ENCODE measurements at places on chromosomes 7 and 10.

DNA sequence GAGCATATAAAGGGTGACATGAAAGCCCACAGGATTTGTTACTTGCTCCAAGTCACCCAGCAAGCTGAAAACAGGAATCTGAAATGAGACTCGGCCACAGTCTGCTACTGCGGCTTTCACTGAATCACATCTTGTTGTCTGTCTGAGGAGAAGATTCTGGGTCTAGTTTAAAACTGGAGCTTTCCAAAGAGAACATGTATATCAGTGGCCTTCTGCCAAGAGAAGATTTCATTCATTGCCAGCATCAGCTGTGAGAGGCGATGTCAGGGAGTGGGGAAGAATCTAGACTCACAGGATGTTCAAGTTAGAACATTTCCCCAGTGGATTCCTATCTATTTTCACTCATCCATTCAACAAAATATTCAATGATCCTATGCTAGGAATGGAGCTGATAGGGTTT, 122.8 kb downstream of the GALNT17 start:
- no peak for DNase-seq
- H3K27me3 ChIP-seq, result no peaks in the 10 kb centered on the region
- no peak overlapping the region for H3K27ac ChIP-seq
- no peaks in the 10 kb centered on the region for H3K4me1 ChIP-seq
- no peak overlapping the region for H3K4me3 ChIP-seq
- no peaks in the 10 kb centered on the region for H3K36me3 ChIP-seq

DNA sequence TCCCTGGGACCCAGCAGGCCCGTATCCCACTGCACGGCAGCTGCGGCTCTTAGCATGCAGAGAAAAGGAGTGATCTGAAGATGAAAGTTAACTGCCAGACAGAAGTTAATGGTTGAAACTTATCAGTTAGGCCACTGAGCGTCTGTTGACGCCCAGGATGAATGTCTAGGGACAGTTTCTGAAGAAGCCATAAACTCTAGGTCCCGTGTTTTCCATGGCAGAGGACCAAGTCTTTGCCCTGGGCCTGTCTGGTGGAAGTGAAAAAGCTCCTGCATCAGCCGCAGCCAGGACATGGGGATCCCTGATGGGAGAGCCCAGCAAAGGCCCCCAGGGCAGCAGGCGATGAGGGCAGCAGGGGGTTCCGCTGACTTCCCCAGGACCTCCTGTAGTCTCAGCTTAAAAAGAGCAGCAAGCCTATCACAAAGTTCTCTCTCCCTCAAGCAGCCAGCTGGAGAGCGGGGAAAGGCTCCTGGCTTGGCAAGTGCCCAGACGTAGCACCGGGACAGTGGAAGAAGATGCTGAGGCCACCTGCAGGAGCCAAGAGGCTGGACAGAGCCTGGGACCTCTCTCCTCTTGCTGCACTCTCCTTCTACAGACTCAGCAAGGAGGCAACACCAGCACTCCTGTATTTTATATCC, 79.6 kb downstream of the TNS3 start:
- no peak overlapping the region for H3K27ac ChIP-seq
- no peak overlapping the region for H3K4me3 ChIP-seq
- H3K36me3 ChIP-seq, result no peaks in the 10 kb centered on the region
- DNase-seq, result no peak
- H3K4me1 ChIP-seq, result no peaks in the 10 kb centered on the region

GRCh38 chr7:33539198-33539597, 366.1 kb upstream of the BMPER start:
- no peak overlapping the region for H3K4me3 ChIP-seq
- DNase-seq, result no peak
- no peaks in the 10 kb centered on the region for H3K27me3 ChIP-seq

DNA sequence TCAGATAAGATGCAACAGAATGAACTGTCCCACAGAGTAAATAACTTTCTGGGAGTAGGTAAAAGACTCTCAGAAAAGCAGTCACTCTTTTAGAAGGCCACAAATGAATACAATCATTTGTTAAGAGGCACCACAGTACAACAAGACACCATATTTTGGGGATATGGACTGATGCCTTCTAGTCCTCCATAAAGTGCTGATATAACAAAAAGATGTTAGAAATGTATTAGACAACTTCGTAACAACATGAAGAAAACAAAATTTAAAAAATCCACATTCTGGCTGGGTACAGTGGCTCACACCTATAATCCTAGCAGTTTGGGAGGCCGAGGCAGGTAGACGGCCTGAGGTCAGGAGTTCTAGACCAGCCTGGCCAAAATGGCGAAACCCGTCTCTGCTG, 111.3 kb downstream of the HIPK2 start:
- H3K27me3 ChIP-seq, result no peaks in the 10 kb centered on the region
- H3K4me1 ChIP-seq, result peaks cover 6% of the 10 kb centered on the region
- no peak overlapping the region for H3K27ac ChIP-seq
- no peak for DNase-seq

DNA sequence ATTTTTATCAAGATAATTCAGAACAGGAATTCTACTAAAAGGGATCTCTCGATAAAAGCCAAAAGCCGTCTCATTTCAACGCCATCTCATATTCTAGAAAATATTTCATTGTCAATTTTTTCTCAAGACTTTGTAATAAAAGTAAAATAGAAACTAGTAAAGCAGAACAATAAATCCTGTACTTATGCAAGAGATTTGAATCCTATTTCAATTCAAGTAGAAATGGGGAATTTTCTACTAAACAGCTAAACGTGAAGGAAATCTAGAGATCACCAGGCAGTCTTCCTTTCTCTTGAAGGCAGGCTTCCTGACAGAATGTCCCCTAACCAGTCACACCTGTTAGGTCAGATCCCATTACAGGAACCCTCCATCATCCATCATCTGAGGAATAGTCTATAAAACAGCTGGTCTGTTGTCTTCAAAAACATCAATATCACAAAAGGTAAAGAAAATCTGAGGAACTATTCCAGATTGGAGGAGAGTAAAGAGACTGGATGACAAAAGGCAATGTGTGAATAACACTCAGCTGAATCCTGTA, 23.7 kb downstream of the USP6NL start:
- no peak overlapping the region for H3K4me3 ChIP-seq
- no peak for DNase-seq
- no peaks in the 10 kb centered on the region for H3K27me3 ChIP-seq
- H3K36me3 ChIP-seq, result peaks cover 19% of the 10 kb centered on the region

DNA sequence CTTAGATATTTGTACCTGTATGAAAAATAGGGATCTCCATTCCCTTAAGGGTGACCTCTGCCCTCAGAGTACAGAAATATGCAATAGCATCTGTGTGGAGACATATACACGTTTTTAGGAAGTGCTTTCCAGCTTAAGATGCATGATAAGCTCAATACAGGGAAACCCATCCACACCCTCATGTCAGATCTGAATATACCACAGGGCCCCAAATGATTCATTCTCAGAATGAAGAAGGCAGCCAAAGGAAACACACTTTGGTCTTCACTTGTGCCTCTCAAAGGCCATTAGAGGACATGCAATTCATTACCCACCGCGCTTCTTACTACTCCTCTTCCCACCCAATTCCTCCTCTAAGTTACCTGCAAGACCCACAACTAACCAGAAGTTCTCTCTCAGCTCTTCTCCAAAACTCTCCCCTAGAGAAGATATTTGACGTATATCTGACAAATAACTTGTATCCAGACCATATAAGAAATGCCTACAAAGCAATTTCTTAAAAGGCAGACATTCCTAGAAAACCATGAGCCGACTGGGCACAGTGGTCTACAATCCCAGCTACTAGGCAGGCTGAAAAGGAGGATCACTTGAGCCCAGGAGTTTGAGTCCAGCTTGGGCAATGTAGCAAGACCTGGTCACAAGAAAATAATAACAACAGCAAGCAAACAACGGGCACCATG, 103.0 kb downstream of the OAT start:
- H3K36me3 ChIP-seq, result no peaks in the 10 kb centered on the region
- peaks cover 4% of the 10 kb centered on the region for H3K27me3 ChIP-seq
- no peaks in the 10 kb centered on the region for H3K4me1 ChIP-seq

DNA sequence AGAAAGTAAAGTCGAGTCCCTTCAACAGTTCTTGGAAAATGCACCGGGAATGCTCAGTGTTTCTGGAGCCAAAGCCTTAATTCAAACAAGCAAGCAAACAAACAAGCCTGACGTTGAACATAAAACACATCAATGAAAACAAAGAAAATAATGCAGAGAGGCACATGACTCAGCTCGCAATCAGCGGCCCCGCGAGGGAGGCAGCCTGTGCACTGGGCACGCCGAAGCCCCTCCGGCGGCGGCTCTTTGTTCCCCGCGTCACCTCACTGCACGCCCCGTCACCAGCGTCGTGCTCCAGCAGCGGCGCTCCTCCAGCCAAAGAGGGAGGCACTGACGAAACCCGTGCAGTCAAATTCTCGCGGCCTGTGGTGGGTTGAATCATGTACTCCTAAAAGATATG, 151.5 kb downstream of the DNAJB6 start:
- H3K27me3 ChIP-seq, result peaks cover 30% of the 10 kb centered on the region
- H3K36me3 ChIP-seq, result peaks cover 10% of the 10 kb centered on the region
- no peak overlapping the region for H3K4me3 ChIP-seq
- H3K4me1 ChIP-seq, result peaks cover 24% of the 10 kb centered on the region

DNA sequence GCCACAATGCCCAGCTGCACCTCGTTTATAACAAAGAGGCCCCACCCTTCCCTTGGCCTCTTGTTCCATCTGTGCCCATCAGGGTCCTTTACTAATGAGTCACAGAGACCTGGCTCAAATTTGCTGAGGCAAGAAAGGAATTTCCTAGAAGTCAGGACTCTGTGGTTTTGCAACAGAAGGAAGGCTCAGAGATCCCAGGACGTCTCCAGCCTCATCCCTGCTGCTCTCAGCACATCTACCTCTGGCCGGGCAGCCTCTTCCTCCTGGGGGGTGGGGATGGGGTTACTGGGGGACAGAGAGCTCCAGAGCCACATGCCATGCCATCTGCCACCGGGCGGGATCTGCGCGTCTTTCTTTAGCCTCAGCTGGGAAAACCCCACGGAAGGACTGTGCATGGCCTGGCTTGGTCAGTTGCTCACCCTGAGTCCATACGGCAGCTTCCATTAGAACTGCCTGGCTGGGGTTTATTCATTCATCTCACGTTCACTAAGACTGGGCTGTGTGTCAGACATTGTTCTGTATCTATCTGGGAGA, 41.9 kb upstream of the PSMG3 start:
- peaks cover 2% of the 10 kb centered on the region for H3K27me3 ChIP-seq
- no peak overlapping the region for H3K27ac ChIP-seq

- peaks cover 4% of the 10 kb centered on the region for H3K27me3 ChIP-seq
- no peaks in the 10 kb centered on the region for H3K4me1 ChIP-seq
- H3K36me3 ChIP-seq, result no peaks in the 10 kb centered on the region
- DNase-seq, result no peak
These were observed 10.6 kb upstream of the STAM start for GRCh38 chr10:17633353-17633752.

DNA sequence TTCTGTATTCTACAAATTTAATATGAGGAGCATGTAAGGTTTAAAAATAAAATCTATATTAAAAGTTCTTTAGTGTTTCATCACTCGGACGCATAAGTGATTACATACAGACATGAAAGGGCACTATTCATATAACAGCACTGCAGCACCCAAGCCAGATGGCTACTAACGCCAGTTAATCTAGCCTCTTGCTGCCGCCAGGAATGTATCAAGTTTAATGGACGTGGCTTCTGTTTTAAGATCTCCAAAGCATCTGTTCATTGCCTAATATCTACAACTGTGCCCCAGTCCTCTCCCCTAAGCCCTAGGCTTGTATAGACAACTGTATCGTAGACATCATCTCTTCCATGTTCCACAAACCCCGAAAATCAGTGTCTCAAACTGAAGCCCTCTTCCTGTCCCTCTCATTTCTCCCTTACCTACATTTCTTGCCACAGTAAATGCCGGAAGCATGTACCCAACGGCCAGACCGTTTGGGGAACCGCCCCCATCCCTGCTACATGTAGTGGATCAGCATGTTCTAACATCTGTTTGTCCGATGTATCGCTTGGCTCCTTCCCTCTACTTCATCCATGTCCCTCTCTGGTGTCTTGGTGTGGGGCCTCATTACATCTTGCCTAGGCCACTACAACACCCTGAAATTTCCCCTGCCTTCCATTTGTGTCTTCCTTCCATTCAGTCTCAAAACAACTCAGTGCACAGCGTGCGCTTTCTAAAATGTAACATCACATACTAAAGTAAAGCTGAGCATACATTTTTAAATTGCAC, 147.5 kb upstream of the RSU1 start:
- H3K4me3 ChIP-seq, result no peak overlapping the region
- H3K27ac ChIP-seq, result no peak overlapping the region
- no peaks in the 10 kb centered on the region for H3K36me3 ChIP-seq
- no peak for DNase-seq
- H3K27me3 ChIP-seq, result no peaks in the 10 kb centered on the region

- peaks cover 27% of the 10 kb centered on the region for H3K4me1 ChIP-seq
- H3K4me3 ChIP-seq, result peak overlapping the region; percentile 47
- no peak overlapping the region for H3K27ac ChIP-seq
- H3K36me3 ChIP-seq, result no peaks in the 10 kb centered on the region
These were observed 384.1 kb downstream of the GATA3 start for GRCh38 chr10:8438603-8439002.

GRCh38 chr7:134613623-134614347, 32.9 kb upstream of the BPGM start:
- no peak for DNase-seq
- no peaks in the 10 kb centered on the region for H3K36me3 ChIP-seq
- no peak overlapping the region for H3K4me3 ChIP-seq
- H3K27ac ChIP-seq, result no peak overlapping the region
- peaks cover 10% of the 10 kb centered on the region for H3K4me1 ChIP-seq
- H3K27me3 ChIP-seq, result peaks cover 11% of the 10 kb centered on the region

- DNase-seq, result no peak
- H3K4me3 ChIP-seq, result no peak overlapping the region
- H3K27ac ChIP-seq, result no peak overlapping the region
- H3K4me1 ChIP-seq, result peaks cover 4% of the 10 kb centered on the region
These were observed 60.0 kb downstream of the DLG5 start for GRCh38 chr10:77866598-77866997.

- no peak for DNase-seq
- H3K4me1 ChIP-seq, result peaks cover 3% of the 10 kb centered on the region
- no peak overlapping the region for H3K27ac ChIP-seq
These were observed 181.9 kb downstream of the CDCA7L start for GRCh38 chr7:21763818-21764217.

Measured in activated naive CD8-positive, alpha-beta T cell treated with anti-CD3 and anti-CD28 coated beads, Interleukin-2, amount 10 ng/mL, durations not matched to agents 7 days and 5 days (primary cell).